T1000 (cell line): ENCODE measurements at places on chromosomes 4 and X.

GRCh38 chrX:73615022-73615421 lies 52.0 kb downstream of the CHIC1 start:
- DNase-seq, result no peak

- DNase-seq, result no peak
Measured at GRCh38 chrX:94908171-94908570, 1234.2 kb downstream of the FAM133A start.

DNA sequence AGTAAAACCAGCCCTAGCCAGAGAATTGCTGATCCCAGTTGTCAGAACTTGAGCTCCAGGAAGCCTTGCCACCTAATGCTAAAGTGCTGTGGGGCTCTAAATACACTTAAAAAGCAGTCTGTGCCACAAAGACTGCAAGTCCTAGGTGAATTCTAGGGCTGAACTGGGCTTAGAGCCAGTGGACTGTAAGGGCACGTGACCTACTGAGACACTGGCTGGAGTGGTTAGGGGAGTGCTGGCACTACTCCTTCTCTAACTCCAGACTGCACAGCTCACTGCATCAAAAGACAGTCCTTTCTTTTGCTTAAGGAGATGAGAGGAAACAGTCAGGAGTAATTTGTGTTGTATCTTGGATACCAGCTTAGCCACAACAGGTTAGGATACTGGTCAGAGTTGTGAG lies 1240.2 kb downstream of the FAM133A start:
- no peak for DNase-seq

DNA sequence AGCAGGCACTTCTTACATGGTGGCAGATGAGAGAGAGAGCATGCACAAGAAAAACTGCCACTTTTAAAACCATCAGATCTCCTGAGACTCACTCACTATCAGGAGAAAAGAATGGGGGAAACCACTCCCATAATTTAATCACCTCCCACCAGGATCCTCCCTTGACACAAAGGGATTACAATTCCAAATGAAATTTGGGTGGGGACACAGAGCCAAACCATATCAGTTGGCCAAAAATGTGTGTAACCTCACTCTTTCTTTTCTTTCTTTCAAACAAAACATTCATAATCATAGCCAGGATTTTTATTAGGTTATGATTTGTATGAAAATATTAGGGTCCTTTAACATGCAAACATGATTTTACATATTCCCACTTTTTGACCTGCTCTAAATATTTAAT lies 222.1 kb downstream of the PCDH18 start:
- DNase-seq, result no peak

- DNase-seq, result no peak
Measured at GRCh38 chr4:156774422-156774821, 197.2 kb downstream of the PDGFC start.

DNA sequence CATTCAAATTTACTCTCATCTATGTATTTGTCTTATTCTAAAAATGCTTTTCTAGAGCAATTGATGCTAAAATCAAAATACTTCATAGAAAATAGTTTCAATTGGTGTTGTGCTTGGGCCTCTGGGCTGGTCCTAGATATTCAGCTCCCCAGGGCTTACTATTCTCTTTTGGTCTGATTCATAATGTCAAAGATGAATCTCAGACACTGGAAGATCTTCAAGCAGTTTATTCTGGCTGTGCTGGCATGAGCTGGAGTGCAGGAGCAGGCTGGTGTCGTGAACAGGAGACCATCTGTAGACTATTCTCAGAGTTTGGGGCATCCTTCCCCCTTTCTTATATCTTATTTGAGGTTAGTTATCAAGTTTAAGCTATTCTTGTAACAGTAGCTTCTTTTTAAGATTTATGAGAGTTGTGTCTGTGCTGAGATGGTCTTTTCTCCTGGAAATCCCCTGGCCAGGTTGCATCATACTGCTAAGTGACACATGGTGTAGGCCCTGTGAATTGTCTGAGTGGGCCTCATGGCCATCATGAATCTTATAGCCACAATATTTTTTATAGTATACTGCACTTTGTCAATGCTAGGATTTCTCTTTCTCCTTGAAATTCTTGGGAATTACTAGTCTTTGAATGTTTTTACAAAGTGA lies 1624.0 kb upstream of the IGFBP7 start:
- DNase-seq, result peak; percentile 15

DNA sequence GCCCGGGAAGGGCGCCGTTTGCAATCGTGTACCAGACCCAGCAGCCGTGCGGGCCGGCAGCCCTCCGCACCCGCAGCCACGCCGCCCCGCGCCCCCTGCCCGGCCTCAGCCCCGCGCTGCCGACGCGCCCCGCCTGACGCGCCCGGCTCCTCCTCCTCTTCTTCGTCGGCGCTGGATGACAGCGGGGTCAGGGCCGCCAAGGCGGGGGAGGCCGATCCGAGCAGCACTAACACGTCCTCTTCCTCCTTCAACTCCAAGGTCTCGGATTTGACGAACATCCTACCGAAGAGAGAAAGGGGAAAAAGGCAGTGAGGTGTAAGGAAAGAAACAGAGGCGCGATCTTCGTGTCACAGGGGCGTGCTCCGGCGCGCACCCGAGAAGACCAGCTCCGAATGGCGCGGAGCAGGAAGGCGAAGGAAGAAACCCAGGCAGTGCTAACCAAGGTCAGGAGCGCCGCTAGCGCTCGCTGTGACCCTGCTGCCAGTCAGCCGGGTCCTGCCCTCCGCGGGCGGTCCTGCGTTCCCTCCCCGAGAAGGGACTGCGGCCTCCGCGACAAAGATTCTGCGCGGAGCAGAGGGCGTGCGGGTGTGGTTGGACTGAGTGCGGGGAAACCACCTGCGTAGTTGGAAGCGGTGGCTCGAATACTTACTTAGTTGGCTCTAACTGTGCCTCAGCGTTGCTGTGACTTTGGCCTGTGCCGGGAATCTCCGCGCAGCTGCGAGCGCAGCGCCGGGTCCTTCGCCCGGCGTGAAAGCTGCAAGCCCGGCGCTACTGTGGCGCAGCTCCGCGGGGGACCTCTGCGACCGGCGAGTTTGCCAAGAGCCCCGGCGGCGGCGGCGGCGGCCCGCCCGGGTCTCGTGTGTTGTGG lies 548 bp downstream of the NEUROG2 start:
- DNase-seq, result peak; percentile 48

DNA sequence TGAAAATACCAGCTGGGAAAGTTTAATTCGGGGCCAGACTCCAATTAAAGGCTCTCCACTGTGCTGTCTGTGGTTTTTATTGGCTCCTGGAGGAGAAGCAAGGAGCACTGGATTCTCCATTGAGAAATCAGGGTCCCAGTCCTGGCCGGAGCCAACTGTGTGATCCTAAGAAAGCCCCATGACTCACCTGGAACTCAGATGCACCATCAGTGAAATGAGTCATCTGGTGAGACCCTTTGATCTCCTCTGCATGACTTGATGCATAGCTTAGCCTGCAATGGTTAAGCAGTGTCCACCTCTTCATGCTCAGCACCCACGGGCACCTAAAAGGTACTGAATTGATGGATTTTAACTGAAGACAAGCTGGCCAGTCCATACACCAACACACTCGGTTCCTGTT lies 119.2 kb upstream of the VCX3B start:
- DNase-seq, result peak; percentile 3

DNA sequence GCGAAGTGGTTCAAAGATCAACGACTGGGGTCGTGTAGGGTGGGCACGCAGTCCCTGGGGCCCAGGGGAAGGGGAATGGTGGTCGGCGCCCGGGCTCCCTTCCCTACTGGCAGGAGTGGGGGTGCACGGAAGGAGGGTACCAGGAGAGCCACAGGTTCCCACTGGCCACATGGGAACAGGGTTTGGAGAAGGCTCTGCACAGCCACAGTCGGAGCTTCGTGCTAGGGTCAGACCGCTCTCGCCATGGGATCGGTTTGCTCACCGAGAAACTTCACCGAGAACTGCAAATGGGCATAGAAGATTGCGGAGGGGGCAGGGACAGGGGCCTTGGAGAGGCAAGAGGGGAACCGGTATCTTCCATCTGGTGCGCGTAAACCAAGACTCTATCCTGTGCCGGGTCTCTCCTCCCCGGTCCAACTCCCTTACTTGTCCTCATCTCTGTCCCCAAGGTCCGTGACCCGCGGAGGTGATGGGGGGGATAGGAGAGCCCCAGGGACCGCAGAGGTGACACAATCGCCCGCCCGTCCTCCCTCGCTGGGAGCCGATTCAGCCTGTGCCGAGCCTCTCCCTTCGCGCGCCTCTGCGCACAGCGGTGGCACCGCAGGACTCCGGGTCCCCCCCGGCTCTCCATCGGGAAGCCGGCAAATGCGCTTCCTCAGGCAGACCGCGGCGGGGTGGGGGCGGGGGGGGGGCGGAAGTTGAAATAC lies 1.0 kb downstream of the SCD5 start:
- DNase-seq, result no peak

DNA sequence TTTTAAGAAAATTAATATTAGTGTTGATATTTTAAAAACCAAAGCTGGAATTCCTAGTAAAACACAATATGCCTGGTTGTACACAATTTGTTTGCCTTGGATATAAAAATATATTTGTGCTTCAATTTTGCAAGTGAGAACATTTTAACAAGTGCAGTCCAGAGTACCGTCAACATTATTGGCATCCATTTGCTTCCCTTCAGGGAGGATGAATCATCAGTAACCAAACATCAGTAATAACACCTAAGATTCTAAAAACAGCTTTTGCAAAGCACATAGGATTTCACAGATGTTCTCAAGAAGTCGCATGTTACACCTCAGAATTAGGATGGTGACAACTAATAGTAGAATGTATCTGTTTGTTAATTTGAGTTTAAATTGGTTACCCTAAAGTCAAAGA lies 262.6 kb upstream of the BMP3 start:
- no peak for DNase-seq

GRCh38 chr4:75069493-75070074 lies 136.7 kb downstream of the PARM1 start:
- DNase-seq, result no peak

DNA sequence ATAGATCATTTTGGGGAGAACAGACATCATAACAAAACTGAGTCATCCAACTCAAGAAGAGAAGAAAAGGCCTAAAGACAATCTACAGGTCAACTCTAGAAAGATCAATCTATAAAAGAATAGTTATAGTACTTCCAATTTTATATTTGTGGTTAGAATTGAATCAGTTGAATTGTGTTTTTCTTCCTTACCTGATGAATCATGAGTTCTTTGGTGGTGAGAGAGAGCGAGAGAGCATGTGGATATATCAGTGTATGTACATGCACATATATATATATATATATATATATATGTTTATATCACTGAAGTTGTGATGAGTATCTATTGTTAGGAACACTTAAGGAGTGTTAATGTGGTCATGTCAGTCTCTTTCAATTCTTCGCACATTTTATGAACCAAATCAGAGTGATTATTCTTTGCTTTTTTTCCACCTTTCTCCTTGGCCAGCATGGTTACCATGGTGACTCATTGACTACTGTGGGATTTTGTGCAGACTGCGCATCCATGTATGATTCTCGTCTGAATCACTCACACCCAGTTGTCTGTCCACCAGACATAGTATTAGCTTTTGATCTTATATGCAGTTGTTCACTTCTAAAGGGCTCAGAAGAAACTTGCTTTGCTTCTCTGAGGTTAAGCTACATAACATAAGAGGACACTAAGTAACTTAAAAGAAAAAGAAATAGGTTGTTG lies 90.4 kb upstream of the RAB40AL start:
- DNase-seq, result no peak

GRCh38 chr4:22897520-22898108 lies 204.9 kb downstream of the GBA3 start:
- peak; percentile 41 for DNase-seq

- no peak for DNase-seq
Measured at GRCh38 chr4:153620352-153620751, 63.7 kb upstream of the TLR2 start.

DNA sequence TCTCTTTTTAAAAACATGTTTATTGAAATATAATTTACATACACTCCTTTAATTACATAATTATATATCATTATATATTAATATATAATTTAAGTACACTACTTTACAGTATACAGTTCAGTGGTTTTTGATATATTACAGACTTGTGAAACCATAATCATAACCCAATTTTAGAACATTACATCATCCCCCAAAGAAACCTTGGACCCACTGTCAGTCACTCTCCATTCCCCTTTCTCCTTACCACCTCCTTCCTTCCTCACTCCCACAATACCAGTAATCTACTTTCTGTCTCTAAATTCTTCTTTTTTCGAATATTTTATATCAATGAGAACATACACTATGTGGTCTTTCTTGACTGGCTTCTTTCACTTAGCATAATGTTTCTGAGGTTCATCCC lies 17.9 kb upstream of the EXOSC9 start:
- no peak for DNase-seq

- no peak for DNase-seq
Measured at GRCh38 chrX:19658030-19658429, 142.7 kb upstream of the MAP3K15 start.

- DNase-seq, result no peak
Measured at GRCh38 chr4:127783955-127784770, 2.0 kb downstream of the HSPA4L start.

DNA sequence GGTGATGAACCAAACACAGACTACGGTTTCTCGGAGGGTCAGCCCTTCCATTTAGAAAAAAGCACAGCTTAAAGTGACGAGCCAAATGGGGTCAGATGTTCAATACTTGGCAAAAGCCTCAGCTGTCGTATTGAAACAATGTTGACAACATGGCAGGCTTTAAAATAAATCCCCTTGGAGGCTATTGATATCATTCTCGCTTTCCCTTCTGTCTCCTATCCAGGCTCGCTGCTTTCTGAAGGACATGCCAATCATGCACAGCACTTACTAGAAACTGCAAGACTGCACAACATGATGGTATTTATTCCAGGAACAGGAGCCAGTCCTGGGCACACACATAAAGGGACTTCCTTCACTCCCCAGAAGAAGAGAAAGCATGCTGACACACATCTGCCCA lies 137.9 kb downstream of the SLC7A11 start:
- DNase-seq, result no peak

DNA sequence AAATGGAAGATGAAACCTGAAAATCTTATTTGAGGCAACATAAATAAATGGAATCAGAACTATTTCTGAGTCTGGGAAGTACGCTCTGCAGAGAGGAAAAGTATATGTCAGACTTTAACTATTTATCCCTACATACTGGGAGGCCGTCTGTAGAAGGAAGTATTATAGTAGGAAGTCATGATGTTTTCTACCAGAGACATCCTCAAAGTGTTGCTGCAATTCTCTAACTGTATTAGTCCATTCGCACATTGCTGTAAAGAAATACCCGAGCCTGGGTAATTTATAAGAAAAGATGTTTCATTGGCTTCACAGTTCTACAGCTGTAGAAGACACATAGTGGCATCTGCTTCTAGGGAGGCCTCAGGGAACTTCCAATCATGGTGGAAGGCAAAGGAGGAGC lies 88.7 kb upstream of the TBL1X start:
- DNase-seq, result no peak

GRCh38 chr4:188552741-188553275 lies 413.6 kb downstream of the TRIML1 start:
- no peak for DNase-seq

GRCh38 chr4:53101191-53101581 lies 239.1 kb downstream of the RASL11B start:
- DNase-seq, result no peak
